ENCODE measurements at places on chromosomes 12 and 14.

- DNase-seq, result peak; percentile 76
These were observed 165.8 kb downstream of the EMP1 start for GRCh38 chr12:13362260-13362841.

DNA sequence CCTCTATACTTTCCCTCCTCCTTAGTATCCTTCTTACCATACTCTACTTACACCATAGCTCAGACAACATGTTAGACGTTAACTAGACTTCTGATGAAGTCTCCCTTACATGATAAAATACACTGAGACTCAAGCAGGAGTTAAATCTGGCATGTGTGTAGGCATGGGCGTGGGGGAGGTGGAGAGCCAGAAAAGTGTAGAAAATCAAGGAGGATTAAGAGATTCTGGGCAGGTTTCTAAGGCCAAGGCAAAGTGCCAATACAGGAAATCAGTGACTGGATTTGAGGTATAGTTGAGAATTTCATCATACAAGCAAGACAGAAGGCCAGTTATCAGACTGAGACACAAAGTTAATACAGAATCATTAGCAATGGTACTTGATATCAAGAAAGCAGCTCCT lies 37.4 kb downstream of the EPS8 start:
- DNase-seq, result no peak

DNA sequence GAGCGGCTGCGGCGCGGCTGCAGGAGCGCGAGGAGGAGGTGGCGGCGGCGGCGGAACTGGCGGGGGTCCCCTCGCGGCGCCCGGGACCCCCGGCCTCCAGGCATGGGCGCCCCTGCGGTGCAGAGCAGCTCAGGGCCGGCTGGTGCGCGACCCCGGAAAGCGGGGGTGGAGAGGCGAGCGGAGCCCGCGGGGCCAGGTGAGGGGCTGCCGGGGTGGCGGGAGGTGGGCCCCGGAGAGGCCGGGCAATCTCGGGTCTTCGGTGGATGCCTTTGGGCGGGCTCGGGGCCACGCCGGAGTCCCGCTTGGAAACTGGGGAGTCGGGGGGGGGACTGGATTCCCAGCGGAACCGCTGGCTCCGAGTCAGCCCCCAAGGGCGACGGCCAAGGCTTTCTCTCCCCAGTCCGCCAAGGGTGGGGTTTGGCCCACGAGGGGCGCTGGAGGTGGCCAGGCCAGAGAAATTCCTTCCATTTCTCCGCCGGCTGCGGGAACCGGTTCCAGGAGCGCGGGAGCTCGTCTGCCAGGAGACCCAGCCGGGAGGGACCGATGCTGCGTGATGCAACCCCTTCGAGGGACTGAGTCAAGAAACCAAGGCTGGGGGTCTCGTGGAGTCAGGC lies 13.9 kb upstream of the NR4A1 start:
- no peak for DNase-seq

GRCh38 chr12:76811976-76812375 lies 48.1 kb downstream of the ZDHHC17 start:
- DNase-seq, result no peak

DNA sequence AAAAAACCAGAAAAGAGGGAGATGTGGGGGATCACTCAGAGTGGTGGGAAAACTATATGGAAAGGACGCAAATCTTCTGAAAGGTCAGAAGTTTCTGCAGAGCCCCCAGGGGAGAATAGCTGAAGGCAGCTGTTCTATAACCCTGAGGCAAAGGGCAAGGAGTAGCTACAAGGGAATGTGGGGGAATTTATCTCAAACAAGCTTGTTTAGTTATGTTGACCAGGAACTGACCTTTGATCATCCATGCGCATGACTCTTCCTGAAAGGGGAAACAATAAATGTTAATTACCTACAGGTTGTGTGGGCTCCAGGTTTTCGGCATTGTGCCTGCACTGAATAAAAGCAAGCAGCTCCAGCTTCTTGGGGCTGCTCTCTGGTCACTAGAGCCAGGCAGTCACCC lies 968.5 kb downstream of the AACS start:
- DNase-seq, result no peak

Measured in OCI-M1 (cell line).